ENCODE measurements at places on chromosomes 3 and 15.
A peak's percentile ranks its signal among the peaks of the same experiment; 100 is the strongest.

DNA sequence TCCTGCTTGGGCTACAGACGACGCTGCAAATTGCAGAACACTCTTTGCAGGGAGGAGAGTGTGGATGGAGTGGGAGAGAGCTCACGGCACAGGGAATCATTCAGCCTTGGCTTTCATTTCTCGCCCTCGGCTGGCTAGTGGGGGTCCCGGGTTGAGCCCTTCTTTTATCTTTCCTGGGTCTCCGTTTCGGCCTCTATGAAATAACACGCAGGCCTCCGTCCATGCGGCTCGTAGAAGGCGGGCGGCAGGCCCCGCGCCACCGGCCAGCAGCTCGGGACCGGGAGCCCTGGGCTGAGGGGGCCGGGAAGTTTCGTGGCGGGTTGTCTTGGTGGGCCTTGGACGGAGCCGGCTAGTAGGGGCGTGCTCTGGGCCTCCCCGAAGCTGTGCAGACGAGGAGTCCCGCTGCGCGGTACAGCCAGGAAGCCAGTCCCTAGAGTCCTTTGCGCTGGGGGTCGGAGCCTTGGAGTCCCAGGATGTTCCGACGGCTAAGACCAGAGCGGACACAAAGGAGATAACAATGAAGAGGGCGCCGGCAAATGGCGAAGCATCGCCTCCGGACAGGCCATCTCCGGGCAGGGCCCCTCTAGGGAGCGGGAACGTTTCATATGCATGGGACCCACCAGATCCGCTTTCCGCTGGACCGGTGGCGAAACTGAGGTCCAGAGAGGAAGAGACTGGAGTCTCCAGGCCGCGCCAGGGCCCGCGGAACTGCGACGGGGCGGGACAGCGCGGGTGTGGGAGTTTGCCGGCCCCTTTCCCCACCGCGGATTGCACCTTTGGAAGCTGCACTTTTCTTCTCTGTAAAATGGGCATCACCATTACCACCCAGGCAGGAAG, 4.3 kb downstream of the RNU6-1 start:
- peak; percentile 36 for DNase-seq

DNA sequence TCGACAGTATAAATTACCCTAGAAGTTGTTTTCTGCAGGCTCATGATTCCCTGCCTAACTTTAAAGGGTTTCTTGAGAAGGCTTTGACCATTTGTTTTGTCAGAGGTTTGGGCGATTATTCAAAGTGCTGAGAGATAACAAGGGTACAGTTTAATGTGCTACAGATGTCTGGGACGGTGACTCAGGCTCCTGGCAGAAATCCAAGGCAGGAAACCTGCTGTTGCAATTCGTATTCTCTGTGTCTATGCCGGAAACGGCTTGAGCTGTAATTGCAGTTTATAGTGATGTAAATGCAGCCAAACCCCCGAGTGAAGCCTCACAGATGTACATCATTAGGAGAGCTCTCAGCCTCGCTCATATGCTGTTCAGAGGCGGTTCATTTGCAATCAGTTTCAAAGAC, 65.6 kb downstream of the SYNPR start:
- peak; percentile 57 for DNase-seq

GRCh38 chr3:6282918-6283317, 578.0 kb upstream of the GRM7 start:
- no peak for DNase-seq

DNA sequence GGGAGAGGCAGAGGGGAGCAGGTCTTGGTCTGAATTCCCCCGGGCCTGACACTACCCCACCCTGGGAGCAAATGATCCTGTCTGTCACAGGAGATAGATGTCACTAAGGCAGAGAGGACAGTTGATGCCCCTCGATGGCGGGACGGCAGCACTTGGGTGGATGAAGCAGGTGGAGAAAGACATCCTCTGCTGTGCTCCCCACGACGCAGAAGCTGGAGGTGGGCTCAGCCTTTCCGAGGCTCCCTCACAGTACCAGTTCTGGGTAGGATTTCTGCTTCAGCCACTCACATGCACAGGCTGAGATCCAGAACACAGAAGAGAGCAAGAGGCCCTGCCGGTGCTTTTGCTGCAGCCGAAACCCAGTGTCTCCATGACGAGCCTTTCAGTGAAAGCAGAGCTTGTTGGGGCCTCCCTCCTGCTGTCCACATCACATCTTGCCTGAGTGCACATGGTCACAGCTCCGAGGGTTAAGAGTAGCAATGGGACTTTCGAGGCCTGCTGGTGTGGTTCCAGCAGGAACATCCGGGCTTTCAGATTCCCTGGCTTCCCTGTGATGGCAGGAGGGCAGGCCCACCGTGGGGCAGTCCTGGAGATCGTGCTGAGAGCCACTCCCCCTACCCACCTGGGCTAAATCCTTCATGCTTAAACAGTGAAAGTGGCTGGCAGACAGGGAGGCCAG, 107.3 kb upstream of the PRR20G start:
- DNase-seq: no peak

DNA sequence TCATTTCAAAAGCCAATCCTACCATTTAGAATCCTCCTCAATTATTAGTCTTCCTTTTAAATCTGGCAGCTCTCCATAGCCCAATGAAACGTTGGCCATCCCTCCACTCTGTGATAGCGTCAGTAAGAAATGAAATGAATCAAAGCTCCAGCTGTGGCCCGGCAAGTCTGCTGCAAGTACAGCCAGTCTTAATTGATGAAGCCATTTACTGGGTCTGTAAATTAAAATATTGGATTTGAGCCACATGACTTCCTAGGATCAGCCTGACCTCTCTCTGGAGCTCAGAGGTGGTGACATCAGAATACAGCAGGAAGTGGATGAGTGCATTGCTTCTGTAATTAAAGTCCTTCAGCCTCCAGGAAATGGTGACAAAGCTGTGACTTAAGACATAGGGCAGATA, 347.0 kb upstream of the LMCD1 start:
- no peak for DNase-seq

DNA sequence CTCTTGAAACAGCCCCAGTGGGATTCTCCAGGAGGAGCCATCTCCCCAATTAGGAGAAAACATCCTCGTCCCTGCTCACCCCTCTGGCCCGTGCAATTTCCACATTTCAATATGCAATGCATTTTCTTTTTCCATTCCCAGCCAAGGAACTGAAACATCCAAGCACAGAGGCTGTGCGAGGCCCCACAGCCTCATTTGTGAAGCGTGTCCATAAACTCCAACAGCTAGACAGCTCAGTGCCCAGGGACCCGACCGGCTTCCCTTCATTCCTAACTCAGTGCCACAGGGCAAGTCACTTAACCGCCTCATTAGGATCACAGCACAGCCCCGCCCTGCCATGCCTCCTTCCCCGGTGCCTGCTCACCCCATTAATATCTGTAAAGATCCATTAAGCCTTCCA, 204.2 kb upstream of the IGF1R start:
- no peak for DNase-seq

- no peak for DNase-seq
Measured at GRCh38 chr3:24156466-24156865, 211.4 kb downstream of the NR1D2 start.

DNA sequence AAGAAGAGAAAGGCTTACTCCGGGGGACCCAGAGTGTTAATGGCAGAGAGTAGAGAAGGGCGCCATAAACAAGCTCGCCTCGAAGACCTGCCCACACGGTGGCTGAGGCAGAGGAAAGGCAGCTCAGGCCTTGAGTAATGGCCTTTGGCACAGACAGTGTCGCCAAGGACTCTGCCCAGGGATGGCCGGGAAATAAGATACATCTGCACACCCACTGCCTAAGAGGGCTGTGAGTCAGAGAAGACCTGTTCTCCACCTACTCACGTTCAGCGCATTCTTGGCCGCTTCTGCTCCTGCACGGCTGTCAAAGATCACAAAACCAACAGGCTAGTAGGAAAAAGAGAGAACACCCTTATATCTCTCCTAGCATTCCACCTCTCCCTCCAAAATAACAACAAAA, 26.2 kb downstream of the RBPMS2 start:
- DNase-seq: no peak

GRCh38 chr3:156793851-156794250, 32.3 kb upstream of the LEKR1 start:
- DNase-seq: no peak

GRCh38 chr3:38040401-38040800, 1.4 kb downstream of the DLEC1 start:
- DNase-seq: no peak

- DNase-seq: no peak
Measured at GRCh38 chr3:117989982-117990381, 1044.7 kb downstream of the IGSF11 start.

DNA sequence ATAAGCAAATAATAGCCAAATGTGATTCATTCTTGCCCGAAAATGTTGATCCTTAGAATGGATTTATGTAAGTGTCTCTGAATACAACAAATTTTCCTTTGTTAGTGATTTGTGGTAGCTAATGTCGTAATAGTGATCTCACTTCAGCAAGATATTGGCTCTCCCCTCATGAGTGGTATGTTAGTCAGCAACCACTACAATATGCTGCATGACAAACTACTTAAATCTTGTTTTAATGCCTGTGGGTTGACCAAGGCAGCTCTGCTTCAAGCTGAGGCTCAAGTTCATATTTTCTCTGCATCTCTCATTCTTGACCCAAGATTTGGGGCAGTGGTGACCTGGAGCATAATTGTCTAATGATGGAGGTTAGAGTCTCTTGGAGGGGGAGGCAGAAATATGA, 49.8 kb upstream of the GALNT15 start:
- DNase-seq: no peak

- no peak for DNase-seq
Measured at GRCh38 chr3:128236657-128237056, 83.4 kb downstream of the EEFSEC start.

- no peak for DNase-seq
Measured at GRCh38 chr3:175386630-175387029, 527.5 kb downstream of the NAALADL2 start.

- DNase-seq: no peak
Measured at GRCh38 chr3:67489816-67490215, 164.6 kb downstream of the SUCLG2 start.

- no peak for DNase-seq
Measured at GRCh38 chr15:96581371-96581770, 250.9 kb downstream of the NR2F2 start.

DNA sequence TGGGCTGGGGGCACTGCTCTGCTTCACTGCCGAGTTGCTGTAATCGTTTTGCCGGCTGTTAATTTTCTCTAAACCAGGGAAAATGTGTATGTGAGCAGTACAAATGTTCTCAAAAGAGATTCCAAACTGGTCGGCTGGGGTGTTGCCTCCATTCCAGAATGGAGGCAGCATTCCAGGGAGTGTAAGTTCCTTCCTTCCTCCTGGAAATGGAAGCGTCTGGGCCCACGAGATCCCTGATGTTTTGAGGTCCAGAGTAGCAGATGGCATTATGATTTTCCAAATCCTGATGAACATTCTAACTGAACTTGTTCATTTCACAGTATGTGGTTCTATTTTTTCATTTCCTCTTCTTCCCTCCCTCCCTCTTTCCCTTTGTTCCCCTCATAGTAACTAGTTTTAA, 64.4 kb upstream of the SKOR1 start:
- DNase-seq: no peak

- DNase-seq: no peak
Measured at GRCh38 chr3:40572588-40572987, 47.8 kb downstream of the ZNF621 start.

- DNase-seq: no peak
Measured at GRCh38 chr15:72372361-72372760, 3.5 kb downstream of the HEXA start.

- DNase-seq: no peak
Measured at GRCh38 chr15:34043813-34044212, 4.8 kb upstream of the AVEN start.

DNA sequence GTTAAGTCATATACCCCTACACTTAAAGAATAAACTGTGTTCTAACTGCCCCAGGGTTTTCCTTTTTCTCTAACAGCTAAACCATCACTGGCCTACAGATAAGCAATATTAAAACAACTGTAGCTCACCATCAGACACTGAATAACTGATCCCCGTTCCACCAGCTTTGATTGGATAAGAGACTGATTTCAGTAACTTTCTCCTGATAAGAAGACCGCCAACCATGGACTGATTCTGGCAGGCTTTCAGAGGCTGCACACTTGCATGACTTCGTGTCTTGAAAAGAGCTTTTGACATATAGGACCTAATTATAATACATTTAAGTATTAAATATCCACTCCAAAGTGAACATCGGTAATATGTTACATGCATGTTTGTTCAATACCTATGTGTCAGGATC, 15.3 kb upstream of the CEP97 start:
- DNase-seq: no peak

DNA sequence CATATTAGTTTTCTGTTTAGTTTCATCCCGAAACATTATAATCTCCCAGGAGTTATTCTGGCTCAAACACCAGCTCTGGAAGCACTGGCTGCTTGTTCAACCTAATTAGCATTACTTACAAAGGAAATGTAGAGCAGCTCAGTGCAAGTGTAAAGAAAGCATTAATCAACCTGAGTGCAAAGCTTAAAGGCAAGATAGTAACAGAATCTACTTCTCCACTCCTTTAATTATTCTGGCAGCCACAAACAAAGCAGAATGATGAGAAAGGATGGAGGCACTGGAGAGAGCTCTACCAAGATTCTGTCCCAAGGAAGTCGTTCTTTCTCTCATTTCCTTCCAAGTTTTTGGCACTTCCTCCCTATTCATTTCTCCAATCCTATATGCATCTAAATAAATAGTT, 1384.0 kb downstream of the ZPLD1 start:
- no peak for DNase-seq

GRCh38 chr3:72257738-72258137, 472.8 kb upstream of the PROK2 start:
- DNase-seq: no peak

- peak; percentile 32 for DNase-seq
Measured at GRCh38 chr3:42805141-42805821, 991 bp upstream of the HIGD1A start.

- DNase-seq: no peak
Measured at GRCh38 chr3:10560060-10560861, 54.9 kb upstream of the ATP2B2 start.

DNA sequence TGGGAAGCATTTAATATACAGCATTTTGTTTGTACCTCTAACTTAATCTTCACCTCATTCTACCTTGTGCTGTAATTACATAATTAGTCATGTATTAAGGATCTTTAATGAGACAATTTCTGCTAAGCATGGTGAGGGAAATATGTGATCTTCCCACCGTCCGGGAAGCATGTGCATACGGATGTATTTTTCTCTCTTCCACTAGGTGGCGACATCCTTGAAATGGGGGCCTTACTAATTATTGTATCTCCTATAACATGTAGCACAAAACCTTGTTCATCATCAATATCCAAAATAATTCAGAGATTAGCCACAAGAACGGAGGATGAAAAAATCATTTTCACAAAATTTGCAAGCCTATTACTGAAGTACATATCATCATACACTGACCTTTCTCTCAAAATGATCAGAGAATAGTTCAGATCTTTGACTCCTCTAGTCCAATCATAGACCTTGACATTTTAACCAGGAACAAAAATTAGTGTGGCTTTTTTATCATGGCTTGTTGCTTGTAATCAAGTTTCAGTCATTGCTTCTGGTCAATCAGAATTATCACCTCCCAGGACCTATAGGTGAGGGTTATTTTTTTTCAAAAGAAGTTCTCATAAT, 148.9 kb upstream of the GBE1 start:
- peak; percentile 27 for DNase-seq

GRCh38 chr15:35771746-35772442, 225.9 kb upstream of the DPH6 start:
- DNase-seq: no peak
